Muscle of back (tissue), 13 donors: ENCODE measurements at places on chromosomes 7 and 10. TPM values are rescaled to one million over a fixed set of nuclear protein-coding genes. Genes with fewer than 3 reads are reported as not detected.

GRCh38 chr7:133061357-133061756 lies 20.5 kb downstream of the CHCHD3 start:
- DNase-seq, result no peak

- DNase-seq, result peak; percentile 95
Measured at GRCh38 chr7:130281260-130281659, 11.7 kb upstream of the CPA4 start.

DNA sequence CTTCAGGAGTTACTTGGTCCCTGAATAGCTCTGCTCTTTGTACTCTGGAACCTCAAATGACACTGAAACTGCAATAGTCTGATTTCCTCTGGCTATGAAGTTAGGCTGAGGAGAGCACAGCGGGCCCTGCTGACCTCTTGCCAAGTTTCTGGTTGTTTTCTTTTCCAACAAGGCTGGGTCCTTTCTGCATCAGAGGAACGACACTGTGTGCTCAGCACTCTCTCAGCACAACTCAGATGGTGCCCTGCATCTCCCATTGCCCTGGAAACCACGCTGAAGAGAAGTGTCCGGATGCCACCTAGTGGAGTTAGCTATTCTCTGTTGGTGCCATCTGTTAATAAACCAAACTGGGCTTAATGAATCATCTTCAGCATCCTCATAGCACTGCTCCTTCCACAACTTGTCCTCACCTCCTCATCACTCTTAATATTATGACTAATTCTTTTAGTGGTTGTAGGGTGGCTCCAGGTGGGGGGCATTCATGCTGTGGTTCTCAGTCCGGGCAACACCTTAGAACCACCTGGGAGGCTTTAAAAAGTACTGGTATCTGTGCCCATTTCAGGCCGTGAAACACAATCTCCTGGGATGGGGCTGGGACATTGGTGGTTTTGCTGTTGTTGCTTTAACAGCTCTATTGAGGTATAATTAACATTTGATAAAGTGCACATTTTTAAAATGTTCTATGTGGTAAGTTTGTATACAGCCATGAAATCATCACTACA lies 8.2 kb upstream of the EFCAB10 start:
- DNase-seq, result peak; percentile 47

The FAM131B gene
- 2.6 TPM for polyA plus RNA-seq

The C10orf67 gene
- 0.21 TPM for polyA plus RNA-seq
